Hippocampal formation (tissue), 2 donors: ENCODE measurements at places on chromosomes 2 and 18.

DNA sequence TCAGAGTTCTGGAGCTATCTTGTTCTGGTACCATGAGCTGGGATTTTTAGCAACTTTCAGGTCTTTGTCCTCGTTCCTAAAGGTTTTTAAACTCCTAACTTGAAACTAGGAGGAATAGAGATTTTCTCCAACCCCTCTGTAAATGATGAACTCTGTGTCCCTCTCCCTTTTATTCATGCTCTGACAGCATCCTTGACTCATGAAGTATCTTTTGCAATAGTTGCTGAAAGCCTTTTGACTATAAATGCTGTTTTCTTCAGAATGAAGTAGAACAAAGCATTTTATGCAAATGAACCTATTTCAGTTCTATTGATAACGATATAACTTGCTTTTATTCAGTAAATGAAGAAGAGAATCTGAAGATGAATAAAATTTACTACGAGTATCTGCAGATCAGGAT is 17.0 kb upstream of the MAPRE2 start:
- no peak for DNase-seq

- no peak for DNase-seq
These were observed 15.5 kb downstream of the IL1F10 start for GRCh38 chr2:113083296-113083695.

DNA sequence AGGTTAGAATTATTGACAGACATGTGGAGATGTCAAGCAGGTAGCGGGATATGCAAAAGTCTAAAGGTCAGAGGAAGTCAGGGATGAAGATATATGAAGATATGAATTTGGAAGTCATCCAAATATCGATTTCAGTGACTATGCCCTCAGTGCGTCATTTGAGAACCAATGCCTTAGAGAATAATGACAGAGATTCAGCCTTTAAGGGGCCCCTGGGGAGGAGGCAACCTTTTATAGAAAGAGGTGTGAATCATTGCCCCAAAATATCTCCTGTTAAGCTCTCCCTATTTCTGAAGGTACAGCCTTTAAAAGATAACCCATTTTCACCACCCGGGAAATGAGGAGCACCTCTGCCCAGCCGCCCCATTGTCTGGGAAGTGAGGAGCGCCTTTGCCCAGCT is 223.4 kb downstream of the NCKAP5 start:
- DNase-seq, result no peak

- DNase-seq, result no peak
These were observed 37.0 kb upstream of the DPP10 start for GRCh38 chr2:114405247-114406116.

DNA sequence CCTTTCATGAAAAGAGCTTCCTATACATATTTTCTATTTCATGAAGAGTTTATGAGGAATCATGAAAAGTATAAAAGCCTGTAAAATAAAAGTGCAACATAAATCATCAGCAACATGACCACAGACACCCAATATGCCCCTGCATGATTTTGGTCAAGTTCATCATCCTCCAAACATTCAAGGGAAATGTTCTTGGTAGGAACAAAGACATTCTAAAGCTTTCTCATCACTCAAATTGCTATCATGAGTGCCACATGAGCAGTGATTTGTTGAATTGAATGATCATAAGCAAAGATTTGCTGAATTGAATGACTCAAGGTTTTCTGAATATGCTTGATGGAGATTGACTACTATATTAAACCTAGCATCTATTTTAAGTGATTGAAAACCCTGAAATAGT is 172.2 kb downstream of the MBD2 start:
- DNase-seq, result no peak

DNA sequence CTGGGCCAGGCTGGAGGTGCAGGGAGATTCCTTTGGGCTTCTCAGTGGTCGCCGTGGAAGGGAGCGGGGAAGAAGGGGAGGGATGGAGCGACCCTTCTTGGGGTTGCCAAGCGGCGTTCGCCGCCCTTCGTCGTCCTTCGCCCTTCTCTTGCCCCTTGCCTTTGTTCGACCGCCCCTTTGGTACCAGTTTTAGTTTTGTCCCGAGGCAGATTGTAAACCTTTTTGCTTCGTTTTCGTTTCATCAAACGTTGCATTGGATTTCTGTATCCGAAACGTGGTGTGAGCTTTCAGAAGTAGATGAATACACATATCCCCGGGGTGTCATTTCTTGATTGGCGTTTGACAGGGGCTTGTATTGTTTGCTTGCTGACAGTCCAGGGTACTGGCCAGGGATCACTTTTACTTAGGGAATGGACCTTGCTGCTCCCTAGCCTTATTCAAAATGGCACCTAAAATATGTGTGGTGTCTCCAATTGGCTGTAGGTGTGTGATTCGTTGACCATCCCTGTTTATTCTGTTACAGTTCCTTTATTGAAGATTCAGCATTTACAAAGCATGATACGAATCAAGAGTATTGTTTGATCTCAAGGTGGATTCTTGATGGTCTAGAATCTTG is 788 bp downstream of the USP14 start:
- DNase-seq, result no peak

DNA sequence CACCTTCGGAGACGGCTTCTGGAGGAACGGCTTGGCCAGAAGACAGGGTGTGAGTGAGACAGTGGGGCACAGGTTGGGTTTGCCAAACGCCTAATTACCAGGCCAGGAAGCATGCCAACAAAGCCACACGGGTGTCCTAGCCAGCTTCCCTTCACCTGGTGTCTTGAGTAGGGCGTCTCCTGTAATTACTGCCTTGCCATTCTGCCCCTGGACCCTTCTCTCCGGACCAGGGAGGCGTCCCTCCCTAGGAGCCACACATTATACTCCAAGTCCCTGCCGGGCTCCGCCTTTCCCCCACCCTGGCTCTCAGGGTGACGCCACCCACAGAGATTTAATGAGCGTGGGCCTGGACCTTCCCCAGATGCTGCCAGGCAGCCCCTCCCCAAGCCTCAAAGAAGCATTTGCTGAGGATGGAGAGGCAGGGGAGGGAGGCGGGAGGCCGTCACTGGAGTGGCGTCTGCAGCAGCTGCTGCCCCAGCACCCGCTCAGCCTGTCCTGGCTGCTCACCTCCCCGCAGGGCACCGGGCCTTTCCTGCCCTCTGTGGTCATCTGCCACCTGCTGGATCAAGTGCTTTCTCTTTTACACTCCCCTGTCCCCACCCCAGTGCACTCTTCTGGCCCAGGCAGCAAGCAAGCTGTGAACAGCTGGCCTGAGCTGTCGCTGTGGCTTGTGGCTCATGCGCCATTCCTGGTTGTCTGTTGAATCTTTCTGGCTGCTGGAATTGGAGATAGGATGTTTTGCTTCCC is 20.7 kb downstream of the FOSL2 start:
- no peak for DNase-seq

- no peak for DNase-seq
These were observed 8.8 kb upstream of the NOSTRIN start for GRCh38 chr2:168793596-168793995.

DNA sequence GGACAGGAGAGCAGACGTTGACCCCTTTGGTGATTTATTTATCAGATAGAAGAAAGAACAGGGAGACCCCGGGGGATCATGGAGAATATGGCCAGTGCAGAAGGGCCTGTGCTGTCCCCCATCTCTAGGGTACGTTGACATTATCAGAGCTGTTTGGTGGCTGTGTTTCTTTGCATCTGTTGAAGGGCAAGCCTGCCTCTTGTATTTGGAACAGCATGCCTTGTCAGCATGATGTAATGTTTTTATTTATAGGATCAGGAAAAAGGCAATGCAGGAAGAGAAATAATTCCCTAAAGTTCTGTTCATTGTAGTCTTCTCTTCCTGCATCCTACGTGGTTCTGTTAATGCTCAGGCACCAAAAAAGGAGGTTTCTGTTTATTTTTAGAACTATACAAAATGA is 49.8 kb upstream of the CABYR start:
- no peak for DNase-seq

DNA sequence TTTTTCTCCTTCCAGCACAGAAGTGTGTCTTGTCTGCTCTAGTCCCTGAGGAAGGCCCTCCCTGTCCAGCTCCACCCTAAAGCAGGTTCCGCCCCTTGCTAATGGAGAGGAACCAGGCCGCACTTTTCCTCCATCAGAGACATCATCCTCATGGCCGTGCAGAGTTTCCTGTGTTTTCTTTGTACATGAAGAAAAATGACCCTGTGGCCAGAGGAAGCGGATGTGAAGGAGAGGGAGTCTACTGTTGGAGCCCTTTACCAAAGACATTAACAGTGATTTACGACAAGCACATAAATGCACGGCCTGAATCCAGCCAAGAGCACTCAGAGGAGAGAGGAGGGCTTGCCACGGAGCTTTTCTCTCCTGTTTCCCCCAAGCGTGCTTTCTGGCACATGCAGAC is 109.5 kb downstream of the RNF144A start:
- DNase-seq, result no peak

DNA sequence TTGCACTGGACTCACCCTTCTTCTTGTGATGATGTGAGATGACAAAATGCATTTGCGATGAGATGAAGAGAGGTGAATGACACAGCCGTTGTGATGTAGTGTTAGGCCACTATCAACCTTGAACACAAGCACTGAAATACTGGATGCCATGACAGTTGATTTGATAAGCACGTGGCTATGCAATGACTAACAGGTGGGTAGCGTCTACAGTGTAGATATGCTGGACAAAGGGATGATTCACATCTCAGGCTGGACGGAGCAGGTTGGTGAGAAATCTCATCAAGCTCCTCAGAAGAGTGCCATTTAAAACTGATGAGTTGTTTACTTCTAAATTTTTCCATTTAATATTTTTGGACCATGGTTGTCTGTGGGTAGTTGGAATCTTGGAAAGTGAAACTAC is 375.8 kb upstream of the LYPD1 start:
- no peak for DNase-seq

DNA sequence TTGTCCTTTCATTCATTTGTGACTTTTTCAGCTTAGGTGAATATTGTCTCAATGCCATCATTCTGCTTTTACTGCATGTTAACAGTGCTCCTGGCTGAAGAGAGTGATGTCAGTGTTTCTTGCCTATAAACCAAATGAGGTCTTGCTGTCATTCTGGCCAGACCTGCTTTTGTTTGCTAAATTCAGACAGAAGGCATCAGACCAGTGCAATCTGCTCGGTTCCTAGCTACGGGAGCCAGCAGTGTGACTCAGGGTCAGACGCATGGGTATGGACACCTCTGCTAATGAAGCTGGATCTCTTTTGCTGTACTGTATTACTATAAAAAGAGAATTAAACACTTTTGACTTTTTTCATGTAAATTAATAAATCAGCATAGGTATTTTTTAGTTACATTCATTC is 178.9 kb downstream of the TMEM182 start:
- no peak for DNase-seq

DNA sequence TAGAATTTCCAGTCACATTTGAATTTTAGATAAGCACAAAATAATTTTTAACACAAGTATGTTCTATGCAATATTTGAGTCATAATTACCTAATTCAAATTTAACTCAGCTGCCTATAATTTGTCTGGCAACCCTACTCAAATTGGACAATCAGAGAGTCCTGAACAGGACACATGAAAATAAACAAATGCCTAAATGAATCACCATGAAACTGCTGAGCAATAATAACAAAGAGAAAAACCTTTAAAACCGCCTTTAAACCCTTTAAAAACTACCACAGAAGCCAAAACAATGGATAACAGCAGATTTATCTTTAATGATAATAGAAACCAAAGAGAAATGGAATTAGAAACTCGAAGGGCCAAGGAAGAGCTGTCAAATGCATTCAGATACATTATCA is 39.5 kb downstream of the ARL4C start:
- DNase-seq, result no peak
